ENCODE measurements at places on chromosomes 7 and 10. TPM values are rescaled to one million over a fixed set of nuclear protein-coding genes. Genes with fewer than 3 reads are reported as not detected.

The FASTK gene
- 67.7 TPM for total RNA-seq

The PLA2G12B gene
- not detected for total RNA-seq

The SFRP4 gene
- total RNA-seq: 0.24 TPM

The CHN2 gene
- total RNA-seq: 5.0 TPM

The CASTOR2 gene
- 38.7 TPM for total RNA-seq

DNA sequence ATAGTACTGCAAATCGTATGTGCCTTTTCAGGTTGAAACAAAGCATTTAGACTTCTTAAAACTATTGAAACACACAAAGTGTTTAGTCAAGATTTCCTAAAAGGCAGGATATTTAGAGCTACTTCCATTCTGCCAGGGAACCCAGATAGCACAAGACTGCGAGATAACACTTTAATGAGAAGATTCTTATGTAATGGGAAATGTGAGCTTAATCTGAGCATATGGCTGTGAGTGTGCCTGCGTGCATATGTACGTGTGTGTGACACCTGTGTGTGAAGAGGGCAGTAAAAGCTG is 14.3 kb upstream of the JCAD start:
- no peaks in the 10 kb centered on the region for H3K36me3 ChIP-seq
- peaks cover 3% of the 10 kb centered on the region for H3K4me1 ChIP-seq
- no peaks in the 10 kb centered on the region for H3K27me3 ChIP-seq
- H3K27ac ChIP-seq: no peak overlapping the region

- no peaks in the 10 kb centered on the region for H3K36me3 ChIP-seq
- H3K27ac ChIP-seq: no peak overlapping the region
- H3K4me1 ChIP-seq: peaks cover 17% of the 10 kb centered on the region
- DNase-seq: no peak
- H3K27me3 ChIP-seq: no peaks in the 10 kb centered on the region
Observed at GRCh38 chr7:151864081-151864480, 12.8 kb downstream of the PRKAG2 start.

GRCh38 chr7:131080754-131081153 is 246.9 kb upstream of the MKLN1 start:
- peaks cover 15% of the 10 kb centered on the region for H3K4me1 ChIP-seq
- peaks cover 10% of the 10 kb centered on the region for H3K36me3 ChIP-seq
- DNase-seq: no peak
- no peak overlapping the region for H3K4me3 ChIP-seq
- no peaks in the 10 kb centered on the region for H3K27me3 ChIP-seq

DNA sequence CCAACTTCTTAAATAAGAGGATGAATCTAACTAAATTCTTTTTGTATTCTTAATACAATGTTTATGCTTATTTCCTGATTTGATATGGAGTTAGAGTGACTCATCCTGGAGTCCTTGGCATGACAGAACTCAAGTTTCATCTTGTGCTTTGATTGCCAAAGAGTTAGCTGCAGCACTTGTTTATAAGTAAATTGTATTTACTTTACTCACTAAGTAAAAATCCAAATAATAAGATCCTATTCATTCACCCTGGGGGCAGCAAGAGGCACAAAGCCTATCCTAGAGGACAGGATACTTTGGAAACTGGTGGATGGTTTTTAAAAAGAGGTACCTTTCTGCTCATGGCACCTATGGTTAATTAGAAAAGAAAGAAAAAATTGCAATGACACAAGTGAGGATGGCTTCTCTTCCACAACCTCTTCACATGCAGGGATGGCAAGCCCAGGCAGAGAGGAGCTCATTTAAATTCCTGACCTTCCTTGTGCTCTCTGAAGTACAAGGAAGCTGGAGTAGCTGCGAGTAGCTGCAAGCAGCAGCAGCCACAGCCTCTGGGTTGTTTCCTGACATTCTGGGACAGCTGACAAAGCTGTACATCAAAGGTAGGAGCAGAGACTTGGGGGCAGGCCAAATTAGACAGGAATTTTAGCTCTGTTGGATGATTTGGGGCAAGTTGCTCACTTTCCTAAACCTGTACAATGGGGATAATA is 28.5 kb upstream of the CROT start:
- H3K4me3 ChIP-seq: no peak overlapping the region
- no peak overlapping the region for H3K27ac ChIP-seq
- no peak for DNase-seq
- peaks cover 7% of the 10 kb centered on the region for H3K36me3 ChIP-seq
- no peaks in the 10 kb centered on the region for H3K27me3 ChIP-seq

- no peaks in the 10 kb centered on the region for H3K36me3 ChIP-seq
- H3K4me1 ChIP-seq: peaks cover 8% of the 10 kb centered on the region
- no peaks in the 10 kb centered on the region for H3K27me3 ChIP-seq
- no peak overlapping the region for H3K4me3 ChIP-seq
- peak overlapping the region; percentile 69 for H3K27ac ChIP-seq
Observed at GRCh38 chr10:132908621-132909295, 33.6 kb downstream of the CFAP46 start.

- H3K27ac ChIP-seq: peak overlapping the region; percentile 88
- peaks cover 51% of the 10 kb centered on the region for H3K36me3 ChIP-seq
- peaks cover 12% of the 10 kb centered on the region for H3K4me1 ChIP-seq
- no peak overlapping the region for H3K4me3 ChIP-seq
- no peak for DNase-seq
Observed at GRCh38 chr10:1102416-1102815, 46.2 kb downstream of the WDR37 start.

- no peaks in the 10 kb centered on the region for H3K27me3 ChIP-seq
- peak; percentile 21 for DNase-seq
- peaks cover 27% of the 10 kb centered on the region for H3K4me1 ChIP-seq
- H3K4me3 ChIP-seq: no peak overlapping the region
Observed at GRCh38 chr7:107090457-107090856, 46.0 kb downstream of the PRKAR2B start.

DNA sequence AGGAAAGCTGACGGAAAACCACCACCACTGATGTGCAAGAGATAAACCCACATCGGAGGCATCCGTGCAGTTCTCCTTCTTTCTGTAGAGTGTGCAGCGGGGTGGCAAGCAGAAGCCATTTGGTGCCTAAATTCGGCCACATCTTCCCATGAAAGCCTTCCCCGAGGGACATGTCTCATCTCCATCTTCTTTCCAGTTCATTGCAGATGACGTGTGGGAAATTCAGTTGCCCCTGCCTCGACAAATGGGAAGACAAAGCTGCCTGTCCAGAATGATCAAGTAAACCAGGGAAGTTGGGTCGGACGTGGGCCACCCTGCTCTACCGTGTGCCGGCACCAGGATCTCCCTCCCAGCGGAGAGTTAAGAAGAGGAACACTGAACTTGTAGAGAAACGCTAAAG is 14.5 kb downstream of the BEND7 start:
- no peak overlapping the region for H3K4me3 ChIP-seq
- H3K36me3 ChIP-seq: peaks cover 4% of the 10 kb centered on the region
- H3K27me3 ChIP-seq: no peaks in the 10 kb centered on the region

GRCh38 chr7:108067844-108068243 is 62.3 kb downstream of the LAMB4 start:
- no peak overlapping the region for H3K27ac ChIP-seq
- H3K27me3 ChIP-seq: no peaks in the 10 kb centered on the region
- H3K36me3 ChIP-seq: no peaks in the 10 kb centered on the region
- H3K4me1 ChIP-seq: peaks cover 9% of the 10 kb centered on the region
- DNase-seq: no peak
